GM12892 (cell line): ENCODE measurements at places on chromosomes 1 and 21.

DNA sequence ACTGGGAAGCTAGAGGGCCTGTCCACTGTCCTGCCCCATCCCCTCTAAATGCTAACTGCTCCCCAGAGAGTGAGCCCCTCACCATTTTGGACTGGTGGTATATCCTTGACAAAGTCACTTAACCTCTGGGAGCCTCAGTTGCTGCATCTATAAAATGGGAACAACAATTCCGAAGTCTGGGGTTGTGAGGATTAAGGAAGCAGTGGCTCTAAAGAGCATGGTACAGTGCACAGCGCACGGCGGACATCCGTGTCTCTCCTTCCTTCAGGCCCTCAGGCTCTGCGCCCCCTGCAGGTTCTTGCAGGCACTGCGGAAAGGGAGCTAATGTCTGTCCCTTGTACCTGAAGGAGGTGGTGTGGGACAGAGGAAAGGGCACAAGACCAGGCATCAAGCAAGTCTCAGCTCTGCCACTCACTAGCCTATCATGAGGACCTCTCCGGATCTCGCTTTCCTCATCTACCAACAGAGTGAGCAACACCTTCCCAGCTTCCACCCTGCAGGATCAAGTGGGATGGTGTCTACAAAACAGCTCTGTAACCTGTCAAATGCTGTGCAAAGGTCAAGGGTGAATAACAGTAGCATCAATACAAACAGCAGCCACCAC lies 20.1 kb downstream of the ECE1 start:
- DNase-seq = peak; percentile 71

DNA sequence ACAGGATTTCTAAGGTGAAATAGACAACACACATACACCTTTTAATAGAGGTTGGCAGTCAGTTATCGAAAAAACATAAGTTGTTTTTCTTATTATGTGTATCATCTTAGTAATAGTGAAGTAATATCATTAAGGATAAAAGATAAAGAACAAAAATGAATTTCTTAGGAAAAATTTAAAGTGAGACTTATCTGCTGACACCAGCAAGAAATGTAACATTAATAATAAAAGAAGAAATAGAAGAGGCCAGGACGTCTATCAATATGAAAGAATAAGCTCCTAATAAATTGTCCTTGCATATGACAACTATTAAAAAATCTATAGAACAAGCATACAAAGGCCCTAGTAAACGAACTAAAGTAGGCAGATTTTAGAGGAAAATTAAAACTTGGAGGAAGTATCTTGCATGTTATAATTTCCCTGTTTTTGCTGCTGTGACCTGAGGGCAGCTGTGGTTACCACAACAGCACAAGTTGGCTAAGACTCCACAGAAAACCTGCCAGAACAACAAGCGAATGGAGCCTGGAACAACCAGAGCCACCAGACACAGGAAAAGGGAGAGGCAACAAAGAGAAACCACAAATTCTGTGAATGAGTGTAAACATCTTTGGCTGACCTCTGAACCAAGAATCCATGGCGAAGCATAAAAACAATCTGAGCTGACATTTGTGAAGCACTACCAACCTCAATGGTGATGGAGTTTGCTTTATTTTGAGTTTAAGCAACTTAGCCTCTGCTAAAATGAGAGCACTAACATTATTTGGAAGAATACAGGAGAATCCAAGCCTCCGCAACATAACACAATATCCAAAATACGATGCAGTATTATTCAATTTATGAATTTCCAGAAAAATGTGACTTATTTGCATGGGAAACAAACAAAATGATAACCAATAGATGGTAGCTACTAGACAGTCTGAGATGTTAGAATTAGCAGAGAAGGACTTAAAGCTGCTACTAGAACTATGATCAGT lies 207.5 kb downstream of the KCNT2 start:
- no peak for DNase-seq

- no peak for DNase-seq
Measured at GRCh38 chr1:182650678-182651338, 33.6 kb downstream of the RGS8 start.

DNA sequence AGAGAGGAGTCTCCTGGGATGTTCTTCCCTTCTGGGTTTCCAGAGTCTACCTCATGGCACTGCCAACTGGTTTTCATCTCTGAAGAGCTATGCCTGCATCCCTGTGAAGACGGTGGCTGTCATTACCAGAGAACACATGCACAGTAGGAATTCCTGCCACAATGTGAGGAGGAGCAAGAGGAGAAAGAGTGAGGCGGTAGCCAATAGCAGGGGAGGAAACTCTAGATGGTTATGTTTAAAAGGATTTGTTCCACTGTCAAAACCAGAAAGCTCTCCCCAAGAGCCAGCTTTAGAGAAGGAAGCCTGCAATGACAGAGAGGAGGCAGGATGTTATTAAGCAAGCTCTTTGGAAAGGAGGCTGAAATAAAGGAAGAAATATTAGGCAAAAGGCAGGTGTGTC lies 12.3 kb downstream of the LMX1A start:
- no peak for DNase-seq

GRCh38 chr1:29704430-29704829 lies 468.1 kb downstream of the PTPRU start:
- no peak for DNase-seq

GRCh38 chr1:114524944-114525343 lies 13.9 kb upstream of the TRIM33 start:
- no peak for DNase-seq

DNA sequence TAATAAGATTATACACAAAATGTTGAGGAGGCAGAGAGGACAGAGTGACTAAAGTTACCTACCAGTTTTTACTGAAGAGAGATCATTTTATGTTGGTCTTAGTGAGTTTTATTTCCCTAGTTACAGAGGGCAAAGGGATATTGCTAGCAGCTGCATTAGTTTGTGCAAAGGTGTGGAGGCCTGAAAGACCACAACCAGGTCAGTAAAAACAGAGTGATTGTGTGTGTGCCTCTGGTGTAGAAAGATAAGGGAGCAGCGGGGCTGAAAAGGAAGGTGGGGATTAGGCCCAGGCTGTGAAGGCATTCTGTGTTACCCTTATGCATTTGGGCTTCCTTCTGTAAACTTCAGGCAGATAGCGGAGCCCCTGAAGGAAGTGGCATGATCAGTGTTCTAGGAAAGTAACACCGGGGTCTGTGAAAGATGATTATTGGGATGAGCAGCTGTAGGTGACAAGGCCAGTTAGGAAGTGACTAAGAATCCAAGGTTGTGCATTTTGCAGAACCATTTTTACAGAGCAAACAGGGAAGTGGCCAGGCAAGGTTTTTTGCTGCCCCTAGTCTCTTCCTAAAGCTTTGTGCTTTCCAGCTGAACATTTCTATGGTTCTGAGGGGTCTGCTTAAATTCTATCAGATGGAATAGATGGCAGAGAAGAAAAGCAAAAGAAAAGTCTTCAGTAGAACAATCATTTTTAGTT lies 3.7 kb downstream of the GADD45A start:
- DNase-seq = no peak

GRCh38 chr1:162872981-162873380 lies 12.0 kb upstream of the CCDC190 start:
- DNase-seq = no peak
